ENCODE measurements at places on chromosomes 4 and X. TPM values are rescaled to one million over a fixed set of nuclear protein-coding genes. Genes with fewer than 3 reads are reported as not detected.

Gene PPM1K
- total RNA-seq, result 53.4 TPM

Gene DCLK2
- total RNA-seq, result not detected

Gene ARSH
- total RNA-seq, result not detected

GRCh38 chr4:146245850-146246249 lies 31.5 kb downstream of the REELD1 start:
- H3K4me1 ChIP-seq, result peaks cover 41% of the 10 kb centered on the region
- H3K36me3 ChIP-seq, result no peaks in the 10 kb centered on the region
- H3K27ac ChIP-seq, result peak overlapping the region; percentile 28
- no peak overlapping the region for H3K4me3 ChIP-seq
- no peaks in the 10 kb centered on the region for H3K27me3 ChIP-seq

GRCh38 chr4:24559889-24560288 lies 24.5 kb downstream of the DHX15 start:
- no peaks in the 10 kb centered on the region for H3K27me3 ChIP-seq
- no peak overlapping the region for H3K27ac ChIP-seq
- no peak for DNase-seq

Gene GLRB
- total RNA-seq, result not detected

DNA sequence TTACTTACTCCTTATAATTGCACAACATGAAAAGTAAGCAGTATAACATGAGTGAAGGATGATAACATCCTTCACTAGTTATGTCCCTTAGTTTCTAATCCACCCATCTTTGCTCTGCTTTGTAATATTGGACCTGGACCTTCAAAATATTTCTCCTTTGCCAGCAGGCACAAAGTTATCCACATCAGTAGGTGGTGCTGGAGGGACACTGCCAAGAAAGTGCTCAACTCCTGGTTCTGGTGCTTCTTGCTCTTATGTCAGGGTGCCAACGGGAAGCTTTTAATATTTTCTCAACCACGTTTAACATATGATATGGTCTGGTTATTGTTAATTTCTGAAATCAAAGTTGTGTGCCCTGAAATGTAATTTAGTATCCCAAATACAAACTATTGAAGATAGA lies 49.1 kb downstream of the TMEM165 start:
- H3K27me3 ChIP-seq, result no peaks in the 10 kb centered on the region
- no peak overlapping the region for H3K27ac ChIP-seq

DNA sequence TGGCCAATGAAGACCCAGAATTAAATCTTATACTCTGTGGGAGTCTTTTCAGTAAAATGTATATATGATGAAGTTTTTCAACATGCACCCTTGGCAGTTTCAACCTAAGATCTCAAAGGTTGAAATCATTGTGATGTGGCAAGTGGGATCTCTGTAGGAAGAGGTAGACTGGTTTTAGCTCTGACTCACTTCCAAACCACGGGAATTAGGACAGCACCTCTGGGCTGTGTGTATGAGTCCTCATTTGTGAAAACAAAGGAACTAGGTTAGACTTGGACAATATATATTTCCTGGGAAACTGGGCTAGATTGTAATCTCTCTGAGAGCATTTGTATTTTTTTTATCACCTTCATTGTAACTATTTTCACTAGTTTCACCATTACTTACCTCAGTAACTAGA lies 333.0 kb downstream of the ADGRL3 start:
- no peak overlapping the region for H3K4me3 ChIP-seq
- DNase-seq, result no peak
- no peaks in the 10 kb centered on the region for H3K27me3 ChIP-seq
- H3K27ac ChIP-seq, result no peak overlapping the region
- H3K36me3 ChIP-seq, result no peaks in the 10 kb centered on the region
- H3K4me1 ChIP-seq, result no peaks in the 10 kb centered on the region

DNA sequence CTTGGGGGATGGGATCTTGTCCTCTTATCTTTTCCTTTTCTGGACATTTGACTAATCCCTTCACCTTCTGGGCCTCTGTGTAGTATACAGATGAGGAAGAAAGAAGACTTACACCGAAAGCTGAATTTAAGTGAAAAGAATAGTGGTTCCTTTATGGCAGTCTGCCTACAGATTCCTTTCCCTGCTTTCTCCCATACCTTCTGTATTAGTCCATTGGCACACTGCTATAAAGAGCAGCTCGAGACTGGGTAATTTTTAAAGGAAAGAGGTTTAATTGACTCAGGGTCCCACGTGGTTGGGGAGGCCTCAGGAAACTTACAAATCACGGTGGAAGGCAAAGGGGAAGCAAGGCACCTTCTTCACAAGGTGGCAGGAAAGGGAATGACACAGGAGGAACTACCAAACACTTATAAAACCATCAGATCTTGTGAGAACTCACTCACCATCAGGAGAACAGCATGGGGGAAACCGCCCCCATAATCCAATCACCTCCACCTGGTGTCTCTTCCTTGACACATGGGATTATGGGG lies 34.0 kb upstream of the CD38 start:
- H3K4me1 ChIP-seq, result peaks cover 15% of the 10 kb centered on the region
- H3K27me3 ChIP-seq, result no peaks in the 10 kb centered on the region
- H3K27ac ChIP-seq, result no peak overlapping the region
- DNase-seq, result no peak
- no peak overlapping the region for H3K4me3 ChIP-seq
- H3K36me3 ChIP-seq, result peaks cover 15% of the 10 kb centered on the region

DNA sequence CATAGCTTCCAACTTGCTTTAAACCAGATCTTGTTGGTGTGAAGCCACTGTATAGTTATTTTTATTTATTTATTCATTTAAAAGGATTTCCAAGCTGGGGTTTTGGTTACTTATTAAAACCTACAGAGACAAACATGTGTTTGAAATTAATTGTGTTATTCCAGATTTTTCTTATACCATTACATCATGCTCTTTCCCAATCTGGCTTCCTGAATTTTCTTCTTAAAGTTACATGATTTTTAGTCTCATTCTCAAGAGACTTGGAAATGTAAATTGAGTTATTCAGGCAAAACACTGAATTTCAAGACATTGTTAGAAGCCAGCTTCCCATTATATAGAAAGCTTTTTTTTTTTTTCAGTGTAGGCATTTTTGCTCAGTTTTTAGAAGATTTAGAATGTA lies 381.9 kb downstream of the IL1RAPL1 start:
- no peak overlapping the region for H3K27ac ChIP-seq
- no peak overlapping the region for H3K4me3 ChIP-seq
- no peaks in the 10 kb centered on the region for H3K36me3 ChIP-seq
- H3K27me3 ChIP-seq, result no peaks in the 10 kb centered on the region
- no peak for DNase-seq

Gene MAGEB1
- total RNA-seq, result not detected

DNA sequence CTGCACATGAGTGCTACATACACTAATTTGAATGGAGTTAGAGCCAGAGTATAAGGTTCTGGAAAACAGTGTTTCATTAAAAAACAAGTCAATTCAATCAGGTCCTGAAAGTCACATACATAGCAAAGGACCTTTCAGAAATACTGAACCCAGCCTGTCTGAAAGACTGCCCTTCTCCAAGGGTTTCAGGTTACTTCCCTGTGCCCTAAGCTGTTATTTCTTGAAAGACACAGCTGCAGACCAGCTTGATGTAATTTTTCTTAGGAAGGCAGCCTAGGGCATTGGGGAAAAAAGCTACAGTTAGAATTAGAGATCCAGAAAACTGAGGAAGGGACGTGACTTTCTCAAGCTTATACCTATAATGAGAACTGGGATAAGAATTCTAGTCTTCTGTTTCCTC lies 155.9 kb upstream of the MAOA start:
- no peak overlapping the region for H3K27ac ChIP-seq
- no peak for DNase-seq
- no peaks in the 10 kb centered on the region for H3K27me3 ChIP-seq
- no peaks in the 10 kb centered on the region for H3K4me1 ChIP-seq

- no peak overlapping the region for H3K4me3 ChIP-seq
- no peaks in the 10 kb centered on the region for H3K4me1 ChIP-seq
- no peaks in the 10 kb centered on the region for H3K36me3 ChIP-seq
- DNase-seq, result no peak
- H3K27me3 ChIP-seq, result peaks cover 2% of the 10 kb centered on the region
- no peak overlapping the region for H3K27ac ChIP-seq
These were observed 167.5 kb downstream of the CDS1 start for GRCh38 chr4:84750260-84750959.

DNA sequence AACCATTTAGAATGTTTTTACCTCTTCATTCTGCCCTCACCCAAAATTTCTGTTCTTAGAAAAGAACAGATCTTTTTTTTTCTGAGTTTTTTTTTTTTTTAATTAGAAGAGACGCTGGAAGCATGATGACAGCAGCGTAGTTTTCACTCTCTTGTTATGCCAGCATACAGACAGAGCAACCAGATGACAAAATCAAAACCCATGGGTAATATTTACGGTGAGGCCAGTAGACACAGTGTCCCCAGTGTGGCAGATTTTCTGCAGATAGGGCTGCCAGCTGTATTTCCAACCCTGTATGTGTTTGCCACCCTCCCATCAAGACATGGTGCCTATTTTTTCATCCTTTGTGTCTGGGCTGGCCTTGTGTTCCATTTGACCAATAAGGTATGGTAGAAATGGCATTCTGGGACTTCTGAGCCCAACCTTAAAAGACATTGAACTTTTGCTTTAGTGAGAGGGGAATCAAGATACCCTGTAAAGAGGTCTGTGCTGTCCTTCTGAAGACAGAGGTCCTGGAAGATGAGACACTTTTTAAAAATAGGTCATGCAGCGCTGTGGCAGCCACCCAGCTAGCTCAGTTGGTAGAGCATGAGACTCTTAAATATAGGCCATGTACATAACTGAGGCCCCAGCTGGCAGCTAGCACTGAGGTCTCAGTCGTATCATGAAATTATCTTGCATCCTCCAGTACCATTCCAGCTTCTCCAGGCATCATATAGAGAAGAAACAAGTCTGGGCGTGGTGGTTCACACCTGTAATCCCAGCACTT lies 6.7 kb upstream of the ZNF41 start:
- peaks cover 9% of the 10 kb centered on the region for H3K4me1 ChIP-seq
- H3K4me3 ChIP-seq, result no peak overlapping the region
- no peak overlapping the region for H3K27ac ChIP-seq
- peaks cover 2% of the 10 kb centered on the region for H3K36me3 ChIP-seq
- no peak for DNase-seq
- no peaks in the 10 kb centered on the region for H3K27me3 ChIP-seq

DNA sequence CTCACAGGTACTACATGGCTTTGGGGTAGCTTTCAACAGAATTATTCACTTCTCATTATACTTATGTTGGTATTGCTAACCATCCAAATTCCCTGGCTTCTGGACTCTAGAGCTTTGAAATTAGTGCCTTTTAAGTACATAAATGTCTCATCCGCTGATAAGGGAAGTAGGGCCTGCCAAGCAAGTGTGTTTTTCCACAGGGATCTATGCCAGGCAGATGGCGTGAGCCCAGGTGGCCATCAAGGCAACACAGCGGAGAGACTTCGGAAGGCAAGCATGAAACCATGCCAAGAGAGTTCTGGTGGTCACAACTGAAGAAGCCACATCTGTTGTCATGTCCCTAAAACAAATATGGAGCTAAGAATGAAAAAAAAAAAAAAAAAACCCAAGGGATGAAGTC lies 503.1 kb upstream of the LCORL start:
- no peak for DNase-seq
- H3K36me3 ChIP-seq, result no peaks in the 10 kb centered on the region
- H3K4me3 ChIP-seq, result no peak overlapping the region
- H3K27ac ChIP-seq, result no peak overlapping the region
- peaks cover 3% of the 10 kb centered on the region for H3K27me3 ChIP-seq

DNA sequence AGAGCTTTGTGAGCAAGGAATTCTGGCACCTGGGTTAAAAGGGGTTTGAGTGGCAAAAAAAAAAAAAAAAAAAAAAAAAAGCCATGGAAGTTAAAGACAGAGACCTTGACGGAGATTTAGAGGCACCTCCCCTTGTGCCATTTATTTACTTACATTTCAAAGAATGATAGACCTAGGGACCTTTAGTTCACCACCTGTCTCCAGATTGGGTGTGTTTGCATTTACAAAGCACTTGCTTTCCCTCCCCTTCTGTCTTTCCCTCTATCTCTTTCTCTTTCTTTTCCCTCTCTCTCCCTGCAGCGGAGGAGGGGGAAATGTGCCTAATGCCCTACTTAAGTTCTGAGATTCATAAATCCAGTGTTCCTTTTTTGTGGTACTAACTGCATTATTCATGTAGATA lies 116.0 kb downstream of the IQCM start:
- H3K4me1 ChIP-seq, result no peaks in the 10 kb centered on the region
- H3K4me3 ChIP-seq, result no peak overlapping the region
- H3K27me3 ChIP-seq, result no peaks in the 10 kb centered on the region
- no peak for DNase-seq
- no peaks in the 10 kb centered on the region for H3K36me3 ChIP-seq

Gene GIMD1
- total RNA-seq, result not detected

Gene PCDH19
- 0.02 TPM for total RNA-seq

GRCh38 chr4:103994059-103994458 lies 274.3 kb upstream of the TACR3 start:
- DNase-seq, result no peak
- H3K4me3 ChIP-seq, result no peak overlapping the region
- H3K27ac ChIP-seq, result no peak overlapping the region
- H3K4me1 ChIP-seq, result no peaks in the 10 kb centered on the region
- no peaks in the 10 kb centered on the region for H3K36me3 ChIP-seq

DNA sequence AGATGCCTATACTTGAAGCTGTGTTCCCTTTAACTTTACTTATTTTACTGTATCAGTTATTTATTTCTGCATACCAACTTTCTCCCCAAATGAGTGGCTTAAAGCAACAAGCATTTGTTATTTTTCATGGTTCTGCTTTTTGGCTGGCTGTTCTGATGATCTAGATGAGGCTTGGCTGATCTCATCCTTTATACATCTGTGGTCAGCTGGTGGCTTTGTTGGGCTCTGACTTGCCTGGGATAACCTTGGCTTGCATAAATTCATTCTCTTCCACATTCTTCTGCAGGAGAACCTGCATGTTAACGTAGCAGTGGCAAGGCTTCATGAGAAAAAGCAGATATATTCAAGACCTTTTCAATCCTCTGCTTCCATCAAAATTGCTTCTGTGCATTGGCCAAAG lies 1317.6 kb downstream of the ADGRL3 start:
- H3K4me3 ChIP-seq, result no peak overlapping the region
- H3K27me3 ChIP-seq, result no peaks in the 10 kb centered on the region
- no peaks in the 10 kb centered on the region for H3K36me3 ChIP-seq
- no peak overlapping the region for H3K27ac ChIP-seq
- no peaks in the 10 kb centered on the region for H3K4me1 ChIP-seq

Gene CSN3
- not detected for total RNA-seq

GRCh38 chr4:159103384-159103990 lies 608 bp downstream of the RAPGEF2 start:
- H3K4me1 ChIP-seq, result peaks cover 54% of the 10 kb centered on the region
- H3K27ac ChIP-seq, result no peak overlapping the region
- peak overlapping the region; percentile 73 for H3K4me3 ChIP-seq
- H3K36me3 ChIP-seq, result no peaks in the 10 kb centered on the region
- H3K27me3 ChIP-seq, result peaks cover 2% of the 10 kb centered on the region
- DNase-seq, result peak; percentile 67

DNA sequence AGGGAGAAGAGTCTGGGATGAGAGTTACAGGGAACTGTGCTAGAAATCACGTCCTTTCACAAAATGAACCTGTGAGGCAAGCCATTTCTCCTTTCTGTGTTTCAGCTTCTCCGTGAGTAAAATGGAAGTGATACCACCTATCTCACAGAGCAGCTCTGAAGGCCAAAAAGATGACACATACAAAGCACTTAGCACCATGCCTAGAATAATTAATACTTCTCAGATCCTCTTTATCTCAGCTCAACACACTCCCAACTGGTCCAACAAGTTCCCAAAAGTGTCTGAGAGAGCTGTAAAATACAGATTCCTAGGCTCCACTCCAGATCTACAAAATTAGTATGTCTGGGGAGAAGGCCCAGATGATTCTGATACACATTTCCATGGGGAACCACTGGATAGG lies 38.3 kb downstream of the LHFPL1 start:
- DNase-seq, result no peak
- H3K27ac ChIP-seq, result no peak overlapping the region
- no peaks in the 10 kb centered on the region for H3K27me3 ChIP-seq

Gene MPP1
- 24.1 TPM for total RNA-seq

Gene CT47B1
- total RNA-seq, result not detected
